ENCODE measurements at places on chromosomes 3 and 15. TPM values are rescaled to one million over a fixed set of nuclear protein-coding genes. Genes with fewer than 3 reads are reported as not detected.
A peak's percentile ranks its signal among the peaks of the same experiment; 100 is the strongest.

DNA sequence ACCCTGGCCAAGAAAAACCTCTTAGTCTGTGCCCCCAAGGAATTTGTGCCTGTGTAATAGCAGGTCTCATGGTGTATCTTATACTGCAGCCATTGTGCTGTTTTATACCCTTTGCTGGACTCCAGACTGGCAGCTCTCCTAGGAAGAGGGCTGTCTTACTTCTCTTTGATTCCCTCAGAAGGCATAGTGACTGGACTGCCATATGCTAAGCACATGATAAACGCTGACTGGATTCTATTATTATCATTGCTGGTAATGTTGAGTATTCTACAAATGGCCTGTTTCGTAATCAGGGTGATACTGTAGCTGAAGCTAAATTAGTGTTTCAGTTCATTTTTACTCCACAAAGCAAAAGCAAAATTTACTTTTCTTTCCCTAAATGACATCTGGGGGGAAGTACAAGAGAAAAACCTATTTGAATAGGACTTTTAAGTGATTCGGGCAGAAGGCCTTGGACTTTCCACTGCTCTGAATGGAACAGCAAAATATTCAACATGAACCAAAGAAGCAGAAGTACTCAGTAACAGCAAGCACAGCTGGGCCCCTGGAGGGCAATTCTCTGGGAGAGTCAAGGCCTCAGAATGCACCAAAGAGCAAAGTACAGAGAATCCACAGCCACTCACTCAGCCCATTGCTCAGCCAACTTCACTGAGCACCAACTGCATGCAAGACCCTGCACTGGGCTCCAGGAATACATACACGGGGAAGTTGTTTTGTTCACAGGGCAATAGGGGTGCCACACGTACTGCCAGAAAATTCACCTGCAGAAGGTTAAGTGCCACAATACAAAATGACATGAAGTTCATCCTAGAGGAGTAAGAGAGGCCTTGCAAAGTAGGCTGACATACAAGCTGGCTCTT lies 7.9 kb upstream of the BCL2A1 start:
- DNase-seq: peak; percentile 89

GRCh38 chr3:129271674-129272073 lies 7.0 kb upstream of the HMCES start:
- DNase-seq: no peak

DNA sequence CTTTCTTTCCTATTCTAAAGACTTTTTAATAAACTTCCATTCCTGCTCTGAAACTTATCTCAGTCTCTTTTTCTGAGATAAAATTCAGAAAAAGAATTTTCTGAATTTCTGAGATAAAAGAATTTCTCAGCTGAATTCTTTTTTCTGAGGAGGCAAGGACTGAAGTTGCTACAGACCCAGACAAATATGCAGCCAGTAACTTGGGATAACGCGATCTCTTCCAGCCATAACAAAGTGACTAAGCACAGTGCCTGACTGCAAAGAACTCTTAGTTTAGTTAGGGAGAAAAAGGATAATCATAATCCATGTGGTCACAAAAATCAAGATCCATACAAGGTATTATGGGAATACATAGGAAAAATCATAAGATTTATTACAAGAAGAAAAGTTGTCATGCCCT lies 222.0 kb upstream of the GAP43 start:
- DNase-seq: peak; percentile 95

GRCh38 chr15:90606641-90607040 lies 76.9 kb downstream of the CRTC3 start:
- no peak for DNase-seq

DNA sequence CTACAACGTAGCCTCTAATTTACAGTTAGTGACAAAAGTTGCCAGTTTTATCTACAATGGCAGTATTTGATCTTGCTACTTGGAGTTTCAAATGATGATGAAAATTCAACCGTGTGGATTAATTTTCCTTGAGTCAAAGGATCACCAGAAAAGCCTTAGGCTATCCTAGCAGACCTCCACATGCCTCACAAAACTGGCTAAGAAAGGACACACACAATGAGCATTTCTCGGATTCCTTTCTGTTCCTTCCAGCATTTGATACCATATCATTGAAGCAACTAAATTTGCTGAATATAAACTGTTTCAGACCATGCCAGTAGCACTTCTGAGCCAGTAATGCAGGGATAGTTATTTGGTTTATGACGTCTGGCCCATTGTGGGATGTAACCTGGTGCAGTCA lies 587.4 kb upstream of the MDFIC2 start:
- DNase-seq: no peak

Gene DUSP7
- 9.3 TPM for total RNA-seq

Gene TNFAIP8L3
- 0.83 TPM for total RNA-seq

Gene STRA6
- total RNA-seq: not detected

Gene RTP3
- total RNA-seq: not detected
